ENCODE measurements at places on chromosomes 5 and 9. TPM values are rescaled to one million over a fixed set of nuclear protein-coding genes. Genes with fewer than 3 reads are reported as not detected.

PSAT1 gene
- total RNA-seq, result 15.2 TPM

- no peak for DNase-seq
Measured at GRCh38 chr5:35129921-35130485, 82.3 kb upstream of the AGXT2 start.

DNA sequence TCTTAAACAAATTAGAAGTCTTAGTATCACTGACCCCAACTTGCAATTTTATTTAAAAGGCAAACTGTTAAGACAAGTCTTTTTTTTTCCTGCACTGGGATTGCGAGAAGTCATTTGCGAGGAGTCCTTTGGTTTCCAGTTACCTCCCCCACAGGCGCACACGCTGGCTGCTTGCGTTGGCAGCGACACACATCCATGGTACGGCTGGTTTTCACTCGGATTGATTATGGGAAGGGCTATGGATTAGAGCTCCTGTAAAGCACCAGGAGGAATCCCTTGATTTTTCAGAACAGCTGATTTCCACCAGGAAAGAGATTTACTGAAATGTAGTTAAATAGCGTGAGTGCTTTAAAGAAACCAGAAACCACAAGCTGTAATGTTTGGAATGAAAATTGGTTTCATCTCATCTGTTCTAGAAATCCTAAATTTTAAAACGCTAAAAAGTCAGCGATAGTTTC, 737 bp downstream of the SLC1A3 start:
- DNase-seq, result peak; percentile 35

DNA sequence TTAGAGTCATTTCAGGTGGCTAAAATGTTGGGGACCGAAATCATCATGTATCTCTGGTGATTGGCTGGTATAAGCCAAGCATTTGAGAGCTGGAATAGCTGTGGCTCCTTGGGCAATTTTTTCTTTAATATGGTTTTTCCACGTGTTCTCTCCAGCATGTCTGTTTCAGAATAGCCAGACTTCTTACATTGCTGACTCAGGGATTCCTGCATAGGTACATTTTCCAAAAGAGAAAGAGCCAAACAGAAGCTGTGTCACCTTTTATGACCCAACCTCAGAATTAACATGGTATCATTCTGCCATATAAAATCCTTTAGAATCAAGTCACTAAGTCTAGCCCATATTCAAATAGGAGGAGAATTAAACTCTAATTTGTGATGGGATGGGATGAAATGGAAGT, 74.8 kb upstream of the TSLP start:
- no peak for DNase-seq

SPAG8 gene
- total RNA-seq, result 0.59 TPM

OR1J2 gene
- total RNA-seq, result not detected

- no peak for DNase-seq
Measured at GRCh38 chr5:35135239-35135700, 87.5 kb upstream of the AGXT2 start.

Measured in endothelial cell (in vitro differentiated cells).